Small intestine (tissue), 16 donors: ENCODE measurements at places on chromosomes 4 and X.

GRCh38 chrX:7027071-7027470 lies 120.4 kb upstream of the STS start:
- no peak for DNase-seq

GRCh38 chr4:8321771-8322170 lies 52.2 kb downstream of the HTRA3 start:
- DNase-seq, result no peak

- DNase-seq, result no peak
These were observed 233.9 kb upstream of the CXXC4 start for GRCh38 chr4:104728380-104729122.

- no peak for DNase-seq
These were observed 4.1 kb downstream of the CBLL2 start for GRCh38 chrX:22276781-22277180.

DNA sequence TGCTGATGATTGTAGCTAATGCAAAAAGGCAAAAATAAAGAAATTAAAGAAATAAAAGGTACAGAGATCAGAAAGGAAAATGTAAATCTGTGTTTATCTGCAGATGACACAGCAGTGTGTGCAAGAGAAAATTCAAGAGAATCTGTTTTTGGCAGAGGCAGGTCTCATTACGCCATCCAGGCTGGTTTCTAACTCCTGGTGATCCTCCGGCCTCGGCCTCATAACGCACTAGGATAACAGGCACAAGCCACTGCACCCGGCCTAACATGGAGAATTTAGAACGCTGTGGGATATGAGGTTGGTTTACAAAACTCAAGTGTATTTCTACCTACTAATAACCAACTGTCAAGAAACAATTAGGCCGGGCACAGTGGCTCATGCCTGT lies 29.4 kb downstream of the CTBP1 start:
- no peak for DNase-seq

- peak; percentile 69 for DNase-seq
These were observed 26.8 kb upstream of the GRXCR1 start for GRCh38 chr4:42865572-42866189.

DNA sequence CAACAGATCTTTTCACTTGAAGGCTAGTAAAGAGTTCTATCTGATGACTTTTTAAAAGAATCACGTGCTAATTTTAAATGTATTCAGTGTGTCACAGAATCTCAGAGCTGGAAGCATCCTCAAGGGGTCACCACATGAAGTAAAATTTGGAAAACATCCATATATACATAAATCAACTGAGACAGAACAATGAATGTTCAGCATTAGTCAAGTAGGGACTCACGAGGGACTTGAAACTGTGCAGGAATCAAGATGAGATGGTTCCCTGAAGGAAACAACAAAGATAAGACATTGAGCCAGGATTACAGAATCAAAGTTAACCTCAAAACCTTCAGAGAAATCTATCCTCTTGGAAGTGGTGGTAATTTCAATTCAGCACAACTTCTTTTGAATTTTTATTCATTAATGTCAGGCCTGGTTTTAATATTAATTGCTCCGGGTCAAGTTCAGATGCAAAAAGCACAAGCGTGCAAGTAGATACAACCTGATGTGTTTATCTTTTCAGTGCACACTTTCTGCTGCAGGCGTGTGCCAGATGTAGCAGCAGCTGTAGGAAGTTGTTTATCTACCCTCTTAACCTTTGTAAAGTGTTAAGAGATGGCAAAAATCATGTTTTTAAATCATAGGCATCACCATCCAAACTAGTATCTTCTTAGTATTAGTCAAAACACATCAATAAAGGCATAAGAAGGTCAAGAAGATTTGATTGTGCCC lies 87.7 kb upstream of the SRD5A3 start:
- no peak for DNase-seq

- DNase-seq, result no peak
These were observed 36.5 kb downstream of the TBC1D9 start for GRCh38 chr4:140719686-140720085.
